ENCODE measurements at places on chromosomes 7 and 10.

DNA sequence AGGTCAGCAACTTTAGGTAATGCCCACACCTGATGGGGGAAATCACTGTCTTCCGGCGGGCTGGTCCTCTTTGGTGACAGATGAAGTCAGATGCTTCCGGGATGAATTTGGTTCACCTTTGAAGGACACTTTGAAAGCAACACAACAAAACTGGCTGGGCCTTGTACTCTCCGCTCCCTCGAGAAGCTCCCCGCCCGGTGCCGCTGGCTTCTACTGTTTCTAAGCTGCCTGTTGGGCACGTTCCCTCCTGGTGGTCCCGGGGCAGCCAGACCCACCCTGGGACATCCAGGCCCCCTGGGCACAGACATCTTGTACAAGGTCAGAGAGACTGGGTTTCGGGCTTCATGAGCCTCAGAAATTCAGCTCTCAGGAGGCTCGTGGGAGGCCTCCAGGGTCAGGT is 452.3 kb downstream of the DNAJB6 start:
- DNase-seq = no peak

DNA sequence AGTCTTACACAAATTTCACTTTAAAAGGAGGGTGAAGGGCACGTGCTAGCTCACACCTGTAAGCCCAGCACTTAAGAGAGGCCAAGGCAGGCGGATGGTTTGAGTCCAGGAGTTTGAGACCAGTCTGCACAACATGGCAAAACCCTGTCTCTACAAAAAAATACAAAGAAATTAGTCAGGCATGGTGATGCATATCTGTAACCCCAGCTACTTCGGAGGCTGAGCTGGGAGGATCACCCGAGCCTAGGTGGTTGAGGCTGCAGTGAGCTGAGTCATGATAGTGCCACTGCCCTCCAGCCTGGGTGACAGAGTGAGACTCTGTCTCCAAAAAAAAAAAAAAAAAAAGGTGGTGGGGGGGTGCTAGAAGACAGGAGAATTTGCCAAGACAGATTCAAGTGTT is 237.3 kb upstream of the KLF14 start:
- no peak for DNase-seq

GRCh38 chr10:125450218-125450617 is 232.7 kb downstream of the TEX36 start:
- DNase-seq = no peak

- DNase-seq = no peak
Observed at GRCh38 chr10:127989481-127990012, 82.6 kb downstream of the PTPRE start.

- DNase-seq = no peak
Observed at GRCh38 chr7:106590209-106590816, 70.6 kb downstream of the CCDC71L start.

GRCh38 chr10:29532256-29532878 is 102.4 kb downstream of the SVIL start:
- DNase-seq = no peak

GRCh38 chr10:114665406-114665805 is 7.3 kb upstream of the ABLIM1 start:
- no peak for DNase-seq

GRCh38 chr7:79504607-79505389 is 51.3 kb upstream of the MAGI2 start:
- no peak for DNase-seq
